ENCODE measurements at places on chromosomes 12 and 14.
A peak's percentile ranks its signal among the peaks of the same experiment; 100 is the strongest.

DNA sequence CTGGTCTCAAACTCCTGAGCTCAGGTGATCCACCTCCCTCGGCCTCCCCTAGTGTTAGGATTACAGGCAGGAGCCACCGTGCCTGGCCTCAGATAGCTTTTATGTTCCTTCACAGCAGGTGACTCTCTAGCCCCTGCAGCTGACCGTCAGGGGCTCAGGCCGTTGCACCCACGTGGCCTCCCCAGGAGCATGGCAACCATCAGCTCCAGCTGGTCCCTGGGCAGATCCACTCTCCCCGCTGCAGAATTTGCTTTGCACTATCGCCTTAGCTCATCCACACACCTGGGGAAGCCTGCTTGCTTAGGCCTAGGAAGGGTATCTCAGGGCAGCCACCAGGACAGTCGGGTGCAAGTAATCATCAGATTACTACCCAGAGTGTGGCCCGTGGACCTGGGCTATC, 62.6 kb downstream of the TSPAN9 start:
- no peak for DNase-seq

DNA sequence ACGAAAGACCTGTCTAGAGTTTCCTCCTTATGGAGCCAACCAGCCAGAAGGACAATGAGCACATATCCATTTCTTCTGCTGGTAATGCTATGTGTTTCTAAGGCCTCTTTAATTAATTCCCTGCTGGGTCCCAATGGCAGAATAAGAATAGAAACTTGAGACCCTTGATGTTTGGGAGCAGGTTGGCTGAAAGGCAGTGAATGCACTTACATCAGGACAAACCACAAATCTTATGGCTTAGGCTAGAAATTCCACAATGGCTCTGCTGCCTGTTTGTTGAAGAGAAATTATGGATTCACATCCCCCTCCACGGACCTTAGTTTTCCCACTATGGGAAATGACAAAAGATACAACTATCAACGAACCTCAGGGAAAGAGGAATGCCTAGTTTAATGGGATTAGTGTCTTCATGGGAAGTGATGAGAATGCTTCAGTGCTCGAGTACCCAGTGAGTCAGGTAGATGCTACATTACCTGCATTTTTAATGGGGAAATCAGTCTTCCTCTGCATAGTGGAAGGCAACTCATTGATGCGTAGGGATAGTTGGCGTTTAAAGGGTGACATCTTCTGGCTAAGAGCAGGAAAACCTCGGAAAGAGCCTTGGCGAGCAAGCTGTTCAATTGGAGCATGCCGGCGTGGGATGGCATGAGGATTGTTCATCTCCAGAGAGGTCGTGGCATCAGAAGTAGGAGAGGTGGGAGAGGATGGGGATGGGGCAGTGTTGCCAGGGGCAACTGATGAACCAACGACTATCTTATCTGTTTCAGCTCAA, 46.5 kb downstream of the PAPLN start:
- DNase-seq, result no peak

GRCh38 chr12:120231316-120232011, 30.6 kb upstream of the RPLP0 start:
- DNase-seq, result no peak

DNA sequence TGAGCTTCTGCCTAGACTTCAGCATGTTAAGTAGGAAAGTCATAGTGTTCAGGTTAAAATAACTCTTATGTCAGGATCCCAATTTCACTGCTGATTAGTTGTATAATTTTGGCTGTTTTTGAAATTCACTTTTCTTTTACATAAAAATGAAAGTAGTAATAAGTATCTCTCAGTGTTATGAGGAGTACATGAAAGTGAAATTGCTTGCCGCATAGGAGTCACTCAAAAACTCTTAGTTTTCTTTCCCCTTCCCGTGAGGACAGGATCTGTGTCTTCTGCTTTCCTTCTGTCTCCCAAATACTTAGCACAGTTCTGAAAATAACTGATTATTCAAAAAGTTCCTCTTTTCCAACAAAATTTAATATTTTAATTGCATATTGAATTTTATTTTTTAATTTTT, 100.5 kb downstream of the SLC38A4 start:
- no peak for DNase-seq

DNA sequence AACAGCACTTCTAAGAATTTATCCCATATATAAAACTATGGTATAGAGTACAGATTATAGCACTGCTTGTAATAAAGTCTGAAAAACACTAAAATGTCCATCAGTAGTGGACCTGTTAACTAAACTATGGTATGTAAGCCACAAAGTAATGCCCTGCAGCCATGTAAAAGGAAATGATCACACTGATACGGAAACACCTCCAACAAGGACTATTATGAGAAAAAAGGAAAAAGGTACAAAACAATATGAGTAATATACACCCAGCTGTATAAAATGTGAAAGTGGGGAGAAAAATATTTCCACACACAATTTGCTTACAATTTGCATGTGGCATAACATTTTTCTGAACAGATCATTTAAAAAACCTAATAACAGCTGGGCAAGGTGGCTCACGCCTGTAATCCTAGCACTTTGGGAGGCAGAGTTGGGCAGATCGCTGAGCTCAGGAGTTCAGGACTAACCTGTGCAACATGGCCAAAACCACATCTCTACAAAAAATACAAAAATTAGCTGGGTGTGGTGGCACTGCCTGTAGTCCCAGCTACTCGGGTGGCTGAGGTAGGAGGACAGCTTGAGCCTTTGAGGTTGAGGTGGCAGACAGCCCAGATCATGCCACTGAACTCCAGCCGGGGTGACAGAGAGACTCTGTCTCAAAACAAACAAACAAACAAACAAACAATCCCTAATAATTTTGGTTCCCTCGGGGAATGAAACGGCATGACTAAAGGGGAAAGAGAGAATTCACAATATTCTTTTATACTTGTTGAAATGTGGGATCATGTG, 250.5 kb downstream of the MED13L start:
- DNase-seq, result no peak

GRCh38 chr14:37553935-37554550, 41.0 kb downstream of the FOXA1 start:
- no peak for DNase-seq

- no peak for DNase-seq
These were observed 101.5 kb downstream of the KICS2 start for GRCh38 chr12:64120568-64120967.

GRCh38 chr12:68327896-68328295, 4.3 kb downstream of the MDM1 start:
- DNase-seq, result no peak

DNA sequence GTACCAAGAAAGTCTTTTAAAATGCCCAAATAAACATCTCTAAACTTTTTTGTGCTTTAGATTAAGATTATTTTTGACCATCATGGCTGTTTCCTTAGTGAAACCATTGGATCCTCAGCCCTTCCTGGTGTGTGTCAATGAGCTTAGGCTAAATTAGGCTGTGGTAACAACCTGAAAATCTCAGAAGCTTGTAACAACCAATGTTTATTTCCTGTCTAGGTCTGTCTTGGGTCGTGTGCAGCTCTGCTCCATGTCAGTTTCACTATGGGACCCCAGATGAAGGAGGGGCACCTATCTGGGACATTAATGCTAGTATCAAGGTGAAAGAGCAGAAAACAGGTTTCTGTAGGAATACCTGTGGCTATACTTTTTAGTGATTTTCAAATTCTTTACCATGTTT, 49.9 kb downstream of the KCNMB4 start:
- DNase-seq, result no peak

- no peak for DNase-seq
These were observed 10.1 kb upstream of the DLGAP5 start for GRCh38 chr14:55201219-55202101.

DNA sequence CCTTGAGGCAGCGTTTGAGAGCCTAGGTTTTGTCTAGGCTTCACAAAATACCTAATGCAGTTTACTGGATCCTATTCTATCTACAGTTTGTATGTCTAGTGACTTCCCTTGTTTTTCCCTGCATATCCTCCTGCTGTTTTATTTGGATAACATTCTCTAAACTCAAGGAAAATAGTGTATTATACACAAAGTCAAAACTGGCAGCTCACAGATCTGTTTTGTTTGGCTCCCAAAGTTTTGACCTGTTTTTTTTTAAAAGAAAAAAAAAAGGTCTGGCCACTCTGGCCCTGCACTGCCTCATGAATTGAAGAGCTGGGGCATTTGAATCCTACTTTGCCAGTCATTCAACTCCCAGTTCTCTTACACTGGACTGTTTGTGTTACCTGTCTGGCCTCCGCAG, 155.3 kb downstream of the KICS2 start:
- DNase-seq, result no peak

- DNase-seq, result no peak
These were observed 25.1 kb upstream of the KLRB1 start for GRCh38 chr12:9632766-9633165.

- no peak for DNase-seq
These were observed 89.5 kb upstream of the BCL2L14 start for GRCh38 chr12:11981121-11981733.

DNA sequence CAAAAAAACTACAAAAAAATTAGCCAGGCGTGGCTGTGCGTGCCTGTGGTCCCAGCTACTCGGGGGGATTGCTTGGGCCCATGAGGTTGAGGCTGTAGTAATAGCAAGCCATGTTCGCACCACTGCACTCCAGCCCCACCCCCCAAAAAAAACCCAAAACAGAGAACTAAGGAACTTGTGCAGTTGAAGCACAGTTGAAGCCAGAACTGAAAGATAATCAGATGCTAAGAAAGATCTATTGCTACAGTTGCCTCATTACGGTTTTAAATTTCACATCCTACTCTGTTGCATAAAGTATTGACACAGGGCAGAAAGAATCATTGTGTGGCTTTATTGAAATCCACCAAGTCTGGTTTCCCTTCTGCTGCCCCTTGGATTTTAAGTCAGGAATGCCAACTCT, 3.8 kb downstream of the CS start:
- DNase-seq, result no peak

DNA sequence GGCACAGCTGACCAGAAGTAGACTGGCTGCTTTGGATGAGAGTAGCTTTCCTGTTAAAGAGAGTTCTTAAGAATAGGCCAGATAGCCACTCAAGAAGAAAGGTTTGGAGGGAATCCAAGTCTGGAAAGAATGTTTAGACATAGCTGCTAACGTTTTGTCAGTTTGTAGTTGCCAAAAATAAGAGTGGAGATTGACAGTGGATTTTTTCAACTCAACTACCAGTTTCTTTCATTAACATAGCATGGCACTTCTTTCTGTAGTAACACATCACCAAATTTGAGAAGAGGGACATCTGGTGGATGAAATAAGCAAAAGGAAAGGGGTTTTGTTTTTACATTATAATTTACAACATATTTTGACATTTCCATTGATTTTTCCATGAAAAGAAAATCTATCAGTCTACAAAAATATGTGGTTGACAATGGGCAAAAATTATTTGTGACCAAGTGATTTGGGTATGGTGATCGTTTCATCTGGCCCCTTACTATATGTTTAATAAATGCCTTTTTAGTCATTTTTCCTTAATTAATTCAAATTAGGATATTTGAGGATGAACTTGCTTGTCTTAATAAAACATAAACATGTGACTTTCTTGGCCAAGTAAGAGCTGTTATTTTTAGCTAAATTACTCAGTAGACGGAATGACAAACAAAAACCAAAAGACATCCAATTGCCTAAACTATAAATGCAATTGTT, 71.1 kb downstream of the PTPRR start:
- no peak for DNase-seq

DNA sequence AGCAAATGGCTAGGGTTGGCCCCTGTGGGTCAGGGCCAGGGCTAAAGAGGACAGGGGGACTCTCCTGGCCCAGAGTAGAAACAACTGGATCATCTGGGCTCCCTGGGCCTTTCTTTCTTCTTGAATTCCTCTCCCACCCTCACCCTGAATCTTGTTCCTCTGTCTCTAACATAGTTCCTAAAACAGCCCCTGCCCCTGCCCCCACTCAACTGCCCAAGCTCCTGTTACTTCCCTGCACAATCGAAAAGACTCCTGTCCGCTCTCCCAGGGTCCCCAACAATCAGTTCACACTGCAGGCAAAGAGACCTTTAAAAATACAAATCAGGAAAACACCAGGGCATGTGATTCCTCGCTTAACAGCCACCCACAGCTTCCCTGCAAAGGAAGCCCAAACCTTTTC, 18.0 kb upstream of the ANKRD33 start:
- DNase-seq, result no peak

- peak; percentile 93 for DNase-seq
These were observed 585 bp upstream of the DYRK2 start for GRCh38 chr12:67647799-67648520.

DNA sequence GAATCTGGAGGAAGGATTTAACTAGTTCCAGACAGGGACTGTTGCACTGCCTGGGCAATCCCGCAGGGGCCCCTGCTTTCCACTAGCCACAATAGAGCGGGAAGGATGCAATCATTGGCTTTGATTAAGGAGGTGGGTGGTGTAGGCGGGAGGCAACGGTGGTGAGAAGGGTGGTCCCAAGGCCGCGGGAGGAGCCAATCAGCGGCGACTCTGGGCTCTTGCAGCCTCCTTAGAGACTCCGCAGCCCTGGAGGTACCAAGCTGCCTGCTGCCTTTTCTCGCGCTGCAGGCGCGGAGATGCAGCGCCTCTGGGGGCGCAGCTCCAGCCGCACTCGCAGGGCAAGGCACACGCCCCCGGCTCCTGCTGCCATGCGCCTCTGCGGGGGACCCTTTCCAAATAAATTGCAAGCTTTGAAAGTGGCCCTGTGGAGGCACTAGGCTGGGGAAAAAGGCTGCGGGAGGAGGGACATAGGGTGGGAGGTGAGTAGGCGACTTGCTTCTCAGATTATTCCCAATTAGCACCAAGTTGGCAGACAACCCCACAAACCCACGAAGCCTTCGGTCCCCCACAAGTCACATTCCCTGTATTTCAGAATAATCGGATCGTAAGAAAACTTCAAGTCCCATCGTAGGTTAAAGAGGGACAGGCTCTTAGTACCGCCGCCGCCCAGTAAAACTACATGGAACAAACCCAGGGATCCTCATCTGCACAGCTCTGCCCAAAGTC, 858 bp upstream of the KCNA1 start:
- peak; percentile 32 for DNase-seq

GRCh38 chr14:23366426-23366921, 1.5 kb upstream of the EFS start:
- peak; percentile 93 for DNase-seq

- peak; percentile 84 for DNase-seq
These were observed 668 bp downstream of the TRIP11 start for GRCh38 chr14:92039063-92039718.

- DNase-seq, result no peak
These were observed 366.5 kb downstream of the LRFN5 start for GRCh38 chr14:41973178-41973577.

GRCh38 chr12:42862055-42862454, 272.5 kb upstream of the PRICKLE1 start:
- no peak for DNase-seq

DNA sequence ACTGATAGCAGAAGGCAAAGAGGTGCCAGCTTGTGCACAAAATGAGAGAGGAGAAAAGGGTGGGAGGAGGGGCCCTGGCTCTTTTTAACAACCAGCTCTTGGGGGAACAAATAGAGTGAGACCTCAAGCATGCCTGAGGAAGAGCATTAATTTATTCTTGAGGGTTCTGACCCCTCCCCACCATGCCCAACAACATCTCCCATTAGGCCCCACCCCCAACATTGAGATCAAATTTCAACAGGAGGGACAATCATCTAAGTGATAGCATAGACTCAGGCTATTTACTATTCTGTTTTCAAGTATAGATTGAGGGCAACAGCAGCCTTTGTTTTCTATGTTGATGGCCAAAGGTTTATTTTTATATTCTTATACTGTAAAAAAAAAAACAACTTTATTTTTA, 59.7 kb downstream of the FUT8 start:
- DNase-seq, result no peak

All from right hindlimb (tissue), 1 donor.